NCI-H1436 (cell line): ENCODE measurements at places on chromosomes 7 and 10.
A peak's percentile ranks its signal among the peaks of the same experiment; 100 is the strongest.

DNA sequence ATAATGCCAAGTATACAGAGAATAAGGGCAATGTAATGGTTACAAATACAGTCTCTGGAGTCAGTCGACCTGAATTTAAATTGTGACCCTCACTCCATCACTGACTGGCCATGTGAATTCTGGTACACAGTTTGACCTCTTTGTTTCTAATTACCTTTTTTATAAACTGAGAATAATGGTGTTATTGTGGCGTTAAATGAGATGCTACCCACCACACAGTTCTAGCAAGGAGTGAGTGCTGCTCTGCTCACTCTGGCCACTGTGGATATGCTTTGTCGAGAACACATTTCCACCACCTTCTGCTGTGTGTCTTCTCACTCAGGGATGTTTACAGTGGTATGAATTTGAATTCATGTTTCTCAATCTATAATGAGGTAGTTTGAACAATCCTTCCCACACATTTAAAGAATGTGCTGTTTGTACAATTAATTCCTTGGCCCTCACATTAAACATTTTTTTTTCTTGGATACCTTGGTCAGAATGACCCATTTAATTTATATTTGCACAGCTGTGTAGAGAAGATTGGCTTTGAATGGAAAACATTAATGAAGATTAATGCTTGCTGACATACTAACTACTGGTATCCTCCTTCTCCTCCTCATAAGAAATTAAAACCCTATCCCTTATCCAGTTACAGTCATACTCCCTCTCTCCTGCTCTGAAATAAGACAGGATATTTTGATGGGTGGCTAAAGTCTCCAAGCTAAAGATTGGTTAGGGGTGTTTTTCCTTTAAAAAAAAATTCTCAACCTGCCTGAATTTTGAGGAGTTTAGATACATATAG lies 42.4 kb downstream of the PLCE1 start:
- DNase-seq = no peak

DNA sequence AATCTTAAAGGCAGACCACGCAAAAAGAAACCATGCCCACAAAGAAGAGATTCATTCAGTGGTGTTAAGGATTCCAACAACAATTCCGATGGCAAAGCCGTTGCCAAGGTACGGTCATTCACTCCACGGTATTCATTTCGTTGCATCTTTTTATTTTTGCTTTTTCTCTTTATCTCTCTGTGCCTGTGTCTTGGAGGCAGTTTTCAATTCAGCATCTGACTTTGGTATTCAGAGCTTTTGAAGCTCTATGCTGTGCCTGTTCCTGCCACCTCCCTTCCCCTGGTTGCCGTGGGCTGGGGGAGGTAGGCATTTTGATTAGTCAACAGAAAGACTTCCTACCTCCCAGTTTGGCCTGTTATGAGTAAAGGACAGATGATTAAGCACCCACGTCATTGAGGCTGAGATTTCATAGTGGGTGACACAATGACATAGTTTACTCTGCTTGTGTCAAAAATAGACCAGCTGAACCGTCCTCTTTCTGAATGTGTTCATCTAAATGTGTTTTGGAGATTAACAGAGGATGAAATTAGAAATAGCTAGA lies 149.5 kb downstream of the ARID5B start:
- no peak for DNase-seq

DNA sequence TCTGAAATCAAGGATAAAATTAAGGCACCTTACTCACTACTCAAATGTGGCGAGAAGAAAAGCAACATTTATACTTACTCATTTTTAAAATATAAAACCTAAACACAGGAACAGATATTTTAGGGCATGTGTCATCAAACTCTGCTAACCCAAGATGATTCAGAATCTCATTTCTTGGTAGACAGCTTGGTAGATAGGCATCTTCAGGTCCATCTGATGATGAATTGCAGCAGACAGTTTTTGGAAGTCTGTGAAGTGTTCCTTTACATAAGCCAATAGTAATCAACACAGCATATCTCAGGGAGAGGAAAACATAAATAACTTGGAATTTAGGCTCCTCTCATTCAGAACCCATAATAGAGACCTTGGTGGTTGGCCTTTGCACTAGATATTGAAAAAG lies 3.4 kb downstream of the HIPK2 start:
- no peak for DNase-seq

GRCh38 chr10:102429468-102429867 lies 2.9 kb downstream of the CUEDC2 start:
- no peak for DNase-seq

DNA sequence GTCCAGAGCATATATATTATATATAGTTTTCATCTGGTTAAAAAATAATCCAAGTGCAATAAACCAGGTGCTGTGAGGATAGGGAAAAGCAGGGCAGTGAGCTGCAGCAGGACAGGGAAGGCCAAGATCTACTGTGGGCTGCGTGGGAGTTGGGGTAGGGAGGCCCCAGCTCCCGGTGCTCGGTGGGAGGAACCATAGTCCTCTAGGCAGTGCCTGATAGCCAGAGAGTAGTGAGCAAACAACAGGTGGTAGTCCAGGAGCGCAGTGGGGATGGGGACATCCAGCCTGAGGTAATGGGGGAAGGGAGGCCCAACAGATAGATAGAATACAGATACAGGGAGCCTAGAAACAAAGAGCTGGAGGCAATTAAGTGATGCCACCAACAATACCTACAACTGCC lies 4.1 kb upstream of the BMPR1A start:
- DNase-seq = no peak

- no peak for DNase-seq
Measured at GRCh38 chr7:14582010-14582409, 320.5 kb downstream of the DGKB start.

GRCh38 chr10:46541017-46541661 lies 15.3 kb downstream of the GPRIN2 start:
- no peak for DNase-seq

- peak; percentile 35 for DNase-seq
Measured at GRCh38 chr7:77684030-77684429, 12.2 kb upstream of the RSBN1L start.

- DNase-seq = no peak
Measured at GRCh38 chr7:46707973-46708372, 786.9 kb upstream of the IGFBP3 start.

DNA sequence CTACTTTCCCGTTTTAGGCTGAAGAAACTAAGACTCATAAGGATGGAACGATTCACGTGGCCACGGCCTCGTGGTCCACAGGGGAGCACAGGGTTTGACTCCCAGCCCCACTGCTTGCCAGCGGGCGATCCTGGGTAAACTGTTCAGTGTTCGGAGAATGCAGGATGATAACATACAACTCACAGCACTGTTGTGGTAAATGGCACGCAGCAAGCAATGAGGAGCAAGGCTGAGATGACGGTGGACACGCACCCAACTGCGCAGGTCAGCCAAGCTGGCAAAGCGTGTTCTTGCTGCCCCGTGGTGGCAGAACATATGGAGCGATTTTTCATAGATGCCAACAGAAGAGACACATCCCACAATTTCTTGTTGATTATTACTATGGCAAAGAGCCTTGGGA lies 272.7 kb downstream of the DNAJB6 start:
- no peak for DNase-seq

DNA sequence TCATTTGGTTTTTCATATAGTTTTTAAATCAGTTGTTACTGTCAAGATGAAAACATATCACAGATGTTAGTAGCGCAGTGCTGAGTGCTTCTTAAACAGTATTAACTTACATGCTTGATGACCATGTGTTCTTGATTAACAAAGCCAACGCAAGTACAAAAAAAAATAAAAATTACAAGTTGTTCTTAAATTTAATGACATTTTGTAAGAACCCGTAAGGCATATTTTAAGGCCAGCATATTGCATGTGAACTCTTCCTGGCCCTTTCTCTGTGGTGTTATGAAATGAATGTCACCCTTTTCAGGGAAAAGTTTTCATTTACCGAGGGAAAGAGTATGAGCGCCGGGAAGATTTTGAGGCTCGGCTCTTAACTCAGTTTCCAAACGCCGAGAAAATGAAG lies 140.4 kb upstream of the NPS start:
- DNase-seq = no peak

- no peak for DNase-seq
Measured at GRCh38 chr10:94420998-94421528, 18.7 kb downstream of the TBC1D12 start.

- no peak for DNase-seq
Measured at GRCh38 chr10:25869609-25870008, 64.4 kb upstream of the MYO3A start.
